ENCODE measurements at places on chromosomes 16 and 17.
A peak's percentile ranks its signal among the peaks of the same experiment; 100 is the strongest.

DNA sequence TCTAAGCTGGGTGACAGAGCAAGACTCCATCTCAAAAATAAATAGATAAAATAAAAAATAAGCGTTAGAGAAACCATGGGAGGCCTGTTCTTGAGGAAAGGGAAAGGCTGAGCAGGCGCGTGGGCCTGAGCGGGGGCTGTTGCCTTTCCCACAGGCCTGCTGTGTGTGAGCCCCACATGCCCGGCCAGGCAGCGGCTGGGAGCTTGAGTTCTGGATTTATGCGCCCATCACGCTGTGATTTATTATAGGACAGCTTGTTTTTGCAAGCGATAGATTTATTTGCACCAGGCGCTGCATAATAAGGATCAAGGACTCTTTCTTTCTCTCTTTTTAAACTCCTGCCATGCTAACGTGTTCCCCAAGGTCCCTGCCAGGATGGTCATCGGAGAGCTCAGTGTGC, 14.8 kb upstream of the WFDC1 start:
- H3K36me3 ChIP-seq, result no peaks in the 10 kb centered on the region
- no peak overlapping the region for H3K4me3 ChIP-seq
- no peak overlapping the region for H3K27ac ChIP-seq
- no peaks in the 10 kb centered on the region for H3K27me3 ChIP-seq
- no peaks in the 10 kb centered on the region for H3K4me1 ChIP-seq
- no peak for DNase-seq

- H3K4me1 ChIP-seq, result no peaks in the 10 kb centered on the region
- H3K27ac ChIP-seq, result no peak overlapping the region
- H3K36me3 ChIP-seq, result no peaks in the 10 kb centered on the region
- no peak for DNase-seq
- H3K27me3 ChIP-seq, result no peaks in the 10 kb centered on the region
- no peak overlapping the region for H3K4me3 ChIP-seq
Measured at GRCh38 chr16:72821185-72821950, 226.6 kb downstream of the ZFHX3 start.

DNA sequence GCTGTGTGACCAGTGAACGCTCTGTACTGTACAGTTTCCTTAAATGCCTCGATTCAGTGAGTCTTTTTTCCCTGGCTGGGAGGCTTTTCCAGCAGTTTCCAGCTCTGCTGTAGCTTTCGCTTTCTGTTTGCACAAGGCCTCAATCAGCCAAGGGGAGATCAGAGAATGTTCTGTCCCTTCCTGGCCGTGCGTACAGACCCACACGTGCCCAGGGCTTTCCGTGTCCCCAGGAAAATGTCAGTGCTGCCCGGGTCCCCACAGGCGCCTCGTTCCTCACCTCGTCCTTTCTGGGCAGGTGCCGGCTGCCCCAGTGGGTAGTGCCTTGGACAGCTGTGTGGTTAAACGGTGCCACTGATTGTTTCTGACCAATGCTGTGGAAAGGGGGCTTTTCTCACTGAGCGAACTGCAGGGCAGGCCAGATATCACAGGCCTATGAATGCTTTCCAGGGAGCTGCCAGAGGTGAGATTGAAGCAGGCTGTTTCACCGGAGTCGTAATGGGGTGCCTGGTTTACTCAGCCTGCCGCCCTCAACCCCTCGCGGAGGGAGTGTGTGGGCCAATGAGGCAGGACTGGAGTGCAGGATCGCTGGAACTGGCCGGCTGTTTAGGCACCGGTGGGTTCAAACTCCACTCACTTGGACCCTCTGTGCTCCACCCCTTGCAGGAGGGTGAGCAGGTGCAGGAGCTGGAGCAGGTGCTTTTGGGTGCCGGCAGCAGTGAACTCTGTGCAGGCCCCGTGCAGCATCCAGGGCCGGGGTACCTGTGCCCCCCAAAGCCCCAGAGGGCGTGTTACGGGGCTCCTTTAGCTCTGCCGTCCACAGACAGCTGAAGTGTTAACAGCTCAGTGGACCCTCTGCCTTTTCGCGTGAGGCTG, 44.4 kb downstream of the ZNF778 start:
- H3K4me1 ChIP-seq, result peaks cover 5% of the 10 kb centered on the region
- DNase-seq, result no peak
- H3K4me3 ChIP-seq, result no peak overlapping the region
- no peaks in the 10 kb centered on the region for H3K27me3 ChIP-seq
- H3K27ac ChIP-seq, result no peak overlapping the region
- no peaks in the 10 kb centered on the region for H3K36me3 ChIP-seq

- no peaks in the 10 kb centered on the region for H3K4me1 ChIP-seq
- no peak overlapping the region for H3K27ac ChIP-seq
- H3K4me3 ChIP-seq, result no peak overlapping the region
Measured at GRCh38 chr17:33144837-33145236, 148.3 kb downstream of the ASIC2 start.

DNA sequence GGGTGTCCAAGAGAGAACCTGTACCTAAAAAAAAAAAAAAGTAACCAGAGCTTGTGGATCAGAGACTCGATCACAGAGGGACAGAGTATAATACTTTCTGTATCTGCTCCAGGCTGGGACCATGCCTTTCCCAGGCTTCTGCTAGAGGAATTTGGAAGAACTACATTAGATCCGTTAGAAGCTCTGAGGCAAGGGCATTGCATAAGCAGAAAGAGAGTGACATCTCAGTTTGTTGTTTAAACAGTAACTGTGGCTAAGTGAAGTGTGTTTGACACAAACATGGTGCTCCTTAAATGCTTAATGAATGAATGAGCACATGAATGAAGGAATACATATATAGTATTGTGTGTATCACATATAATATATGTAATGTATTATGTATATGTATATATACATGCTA, 131.2 kb downstream of the HS3ST3B1 start:
- H3K36me3 ChIP-seq, result no peaks in the 10 kb centered on the region
- no peak overlapping the region for H3K4me3 ChIP-seq
- no peak overlapping the region for H3K27ac ChIP-seq
- no peak for DNase-seq
- no peaks in the 10 kb centered on the region for H3K27me3 ChIP-seq

DNA sequence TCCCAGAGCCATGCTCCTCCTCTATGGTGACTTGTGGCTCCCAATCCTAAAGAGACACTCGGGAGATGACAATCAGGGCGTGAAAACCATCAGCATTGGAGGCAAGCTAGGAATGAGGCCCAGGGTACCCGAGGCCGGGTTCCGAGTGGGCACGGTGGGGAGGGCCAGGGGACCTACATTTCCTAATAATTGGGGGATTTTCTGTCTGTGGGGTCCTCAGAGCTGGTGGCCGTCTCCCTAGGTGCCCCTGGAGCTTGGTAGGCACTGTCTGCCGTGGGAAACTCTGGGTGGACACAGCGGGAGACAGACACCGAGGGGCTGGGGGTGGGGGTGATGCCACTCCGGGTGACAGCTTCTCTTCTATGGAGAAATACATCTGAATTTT, 312.5 kb upstream of the TNRC6C start:
- DNase-seq, result no peak
- H3K4me3 ChIP-seq, result peak overlapping the region; percentile 34
- H3K4me1 ChIP-seq, result peaks cover 21% of the 10 kb centered on the region

DNA sequence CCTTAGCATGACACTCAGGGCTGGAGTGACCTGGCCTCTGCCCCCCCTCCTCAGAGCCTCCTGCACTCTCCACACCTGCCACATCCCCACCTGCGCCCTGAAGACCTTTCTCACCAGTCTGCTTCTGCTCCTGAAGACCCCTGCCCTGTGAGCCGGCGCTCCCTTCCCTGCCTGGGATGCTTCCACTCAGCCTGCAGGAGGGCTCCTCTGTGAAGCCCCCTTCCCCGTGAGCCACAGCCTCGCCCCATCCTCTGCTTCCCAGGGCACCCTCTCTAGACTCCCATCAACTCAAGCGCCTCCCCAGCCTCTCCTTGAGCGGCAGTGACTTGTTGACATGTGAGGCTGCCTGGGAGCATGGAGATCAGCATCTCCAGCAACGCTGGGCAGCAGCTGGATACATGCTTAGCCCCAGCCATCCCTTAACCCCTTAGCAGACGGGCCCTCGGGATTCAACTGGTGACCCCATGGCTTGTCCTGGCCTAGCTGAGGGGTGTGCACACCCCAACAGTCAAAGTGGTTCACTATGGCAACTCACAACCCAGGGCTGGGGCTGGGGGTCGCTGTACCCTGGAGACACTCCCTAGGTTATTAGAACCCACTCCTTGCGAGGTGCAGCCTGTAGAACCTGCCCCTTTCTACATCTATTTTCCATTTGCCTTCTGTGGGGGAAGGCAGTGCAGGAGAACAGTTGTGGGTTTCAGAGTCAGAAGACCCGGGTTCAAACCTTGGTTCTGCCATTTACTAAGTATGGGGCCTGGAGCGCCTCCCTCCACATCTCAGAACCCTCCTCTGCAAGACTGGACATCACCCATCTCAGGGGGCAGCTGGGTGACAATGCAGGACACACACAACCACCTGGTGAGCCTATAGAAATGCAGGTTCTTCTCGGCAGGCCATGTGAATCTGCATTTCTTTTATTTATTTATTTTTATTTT, 21.5 kb downstream of the TMEM235 start:
- peaks cover 66% of the 10 kb centered on the region for H3K4me1 ChIP-seq
- no peaks in the 10 kb centered on the region for H3K27me3 ChIP-seq
- H3K27ac ChIP-seq, result peak overlapping the region; percentile 87
- peak overlapping the region; percentile 73 for H3K4me3 ChIP-seq

GRCh38 chr16:27326738-27327585, 13.2 kb downstream of the IL4R start:
- peak overlapping the region; percentile 19 for H3K4me3 ChIP-seq
- H3K27me3 ChIP-seq, result no peaks in the 10 kb centered on the region
- H3K27ac ChIP-seq, result peak overlapping the region; percentile 56
- peak; percentile 45 for DNase-seq
- H3K4me1 ChIP-seq, result peaks cover 66% of the 10 kb centered on the region
- no peaks in the 10 kb centered on the region for H3K36me3 ChIP-seq

DNA sequence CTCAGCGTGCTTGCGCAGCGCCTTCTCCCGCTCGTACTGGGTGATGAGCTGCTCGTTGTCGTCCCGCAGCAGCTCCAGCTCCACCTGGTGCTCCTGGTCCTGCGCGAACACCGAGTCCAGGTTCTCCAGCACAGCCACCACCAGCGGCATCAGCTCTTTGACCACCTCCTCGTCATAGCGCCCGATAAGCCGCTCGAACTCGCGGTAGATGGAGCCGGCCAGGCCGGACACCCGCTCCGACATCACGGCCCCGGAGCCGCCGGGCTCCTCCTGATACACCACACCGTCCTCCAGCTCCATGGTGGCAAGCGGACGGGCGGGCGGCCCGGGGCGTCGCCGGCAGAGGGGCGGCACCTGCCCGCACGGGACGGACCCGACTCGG, 320 bp downstream of the SPAG9 start:
- H3K27ac ChIP-seq, result peak overlapping the region; percentile 96
- H3K4me3 ChIP-seq, result peak overlapping the region; percentile 97
- no peaks in the 10 kb centered on the region for H3K36me3 ChIP-seq
- no peaks in the 10 kb centered on the region for H3K27me3 ChIP-seq
- H3K4me1 ChIP-seq, result peaks cover 35% of the 10 kb centered on the region
- no peak for DNase-seq

GRCh38 chr17:79777894-79778503, at the start of gene CBX2:
TSS of gene CBX2 (plus strand) at chr17:79778148. CDS start at chr17:79778236, 88 bp downstream.
- H3K4me3 ChIP-seq, result peak within 1 kb of the TSS; percentile 28
- H3K36me3 ChIP-seq, result no peaks in the 10 kb centered on the region
- H3K27me3 ChIP-seq, result peaks cover 11% of the 10 kb centered on the region

GRCh38 chr16:87878704-87879103, 9.4 kb upstream of the SLC7A5 start:
- H3K4me3 ChIP-seq, result no peak overlapping the region
- H3K4me1 ChIP-seq, result no peaks in the 10 kb centered on the region
- no peak overlapping the region for H3K27ac ChIP-seq
- H3K27me3 ChIP-seq, result no peaks in the 10 kb centered on the region
- no peaks in the 10 kb centered on the region for H3K36me3 ChIP-seq
- no peak for DNase-seq

GRCh38 chr17:82668631-82669099, 20.4 kb upstream of the WDR45B start:
- no peak overlapping the region for H3K4me3 ChIP-seq
- H3K27me3 ChIP-seq, result no peaks in the 10 kb centered on the region
- no peaks in the 10 kb centered on the region for H3K4me1 ChIP-seq
- H3K27ac ChIP-seq, result no peak overlapping the region
- peak; percentile 23 for DNase-seq
- H3K36me3 ChIP-seq, result no peaks in the 10 kb centered on the region

DNA sequence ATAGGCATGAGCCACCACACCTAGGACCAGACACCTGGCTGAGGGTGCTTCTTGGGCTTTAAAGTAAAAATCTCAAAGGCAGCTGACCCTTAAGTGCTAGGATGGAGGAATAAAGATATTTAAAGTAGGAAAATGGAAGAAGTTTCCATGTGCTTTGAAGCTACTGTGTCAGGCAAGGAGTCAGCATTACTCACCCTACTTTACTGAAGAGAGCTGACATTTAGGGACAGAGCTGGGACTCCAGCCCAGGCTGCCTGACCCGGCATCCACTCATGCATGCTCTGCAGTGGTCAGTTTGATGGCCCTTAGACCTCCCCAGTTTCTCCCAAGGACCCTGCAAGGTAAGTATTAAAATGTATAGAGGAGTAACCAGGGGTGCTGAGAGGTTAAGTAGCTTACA, 124.7 kb upstream of the PLCG2 start:
- H3K36me3 ChIP-seq, result no peaks in the 10 kb centered on the region
- no peak overlapping the region for H3K27ac ChIP-seq
- no peaks in the 10 kb centered on the region for H3K27me3 ChIP-seq
- no peak for DNase-seq

GRCh38 chr16:89423681-89424260, 66.6 kb downstream of the ANKRD11 start:
- no peak for DNase-seq
- H3K4me1 ChIP-seq, result peaks cover 58% of the 10 kb centered on the region
- no peaks in the 10 kb centered on the region for H3K27me3 ChIP-seq
- no peak overlapping the region for H3K27ac ChIP-seq
- peaks cover 6% of the 10 kb centered on the region for H3K36me3 ChIP-seq

DNA sequence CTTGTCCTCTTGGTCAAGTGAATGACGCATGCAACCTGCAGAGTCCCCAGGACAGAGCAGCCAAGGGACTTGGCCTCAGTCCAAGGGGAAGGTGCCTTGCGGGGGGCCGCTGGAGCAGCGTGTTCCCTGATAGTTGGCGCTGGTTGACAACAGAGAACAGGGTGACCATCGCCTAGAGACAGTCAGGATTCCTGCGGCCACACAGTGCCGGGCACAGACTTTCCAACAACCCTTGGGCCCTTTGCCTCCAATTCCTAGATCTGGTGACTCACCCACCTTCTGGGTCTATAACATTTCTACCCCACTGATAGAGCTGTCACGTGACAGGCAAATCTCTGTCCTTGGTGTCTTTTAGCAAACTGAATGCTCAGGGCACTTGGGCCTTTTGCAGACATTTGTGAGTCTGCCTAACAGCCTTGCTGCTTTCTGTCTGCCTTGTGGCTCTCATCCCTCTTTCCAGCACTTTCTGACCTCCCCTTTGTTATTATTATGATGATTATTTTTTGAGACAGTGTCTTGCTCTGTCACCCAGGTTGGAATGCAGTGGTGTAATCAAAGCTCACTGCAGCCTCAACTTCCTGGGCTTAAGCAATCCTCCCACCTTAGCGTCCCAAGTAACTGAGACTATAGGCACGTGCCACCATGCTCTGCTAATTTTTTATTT, 11.9 kb upstream of the TEDC2 start:
- H3K4me3 ChIP-seq, result no peak overlapping the region
- no peaks in the 10 kb centered on the region for H3K27me3 ChIP-seq
- no peaks in the 10 kb centered on the region for H3K4me1 ChIP-seq
- DNase-seq, result no peak
- no peak overlapping the region for H3K27ac ChIP-seq
- peaks cover 36% of the 10 kb centered on the region for H3K36me3 ChIP-seq

- H3K27ac ChIP-seq, result no peak overlapping the region
- no peak overlapping the region for H3K4me3 ChIP-seq
- H3K36me3 ChIP-seq, result no peaks in the 10 kb centered on the region
- no peak for DNase-seq
Measured at GRCh38 chr17:44922746-44923470, 7.6 kb upstream of the GFAP start.

Data from naive thymus-derived CD4-positive, alpha-beta T cell (primary cell).